ENCODE measurements at places on chromosomes 7 and 10.

GRCh38 chr10:76429368-76430060 lies 998.1 kb downstream of the LRMDA start:
- no peak for DNase-seq
- no peaks in the 10 kb centered on the region for H3K27me3 ChIP-seq
- no peak overlapping the region for H3K27ac ChIP-seq
- no peak overlapping the region for H3K4me3 ChIP-seq
- H3K4me1 ChIP-seq = peaks cover 12% of the 10 kb centered on the region
- H3K36me3 ChIP-seq = no peaks in the 10 kb centered on the region

DNA sequence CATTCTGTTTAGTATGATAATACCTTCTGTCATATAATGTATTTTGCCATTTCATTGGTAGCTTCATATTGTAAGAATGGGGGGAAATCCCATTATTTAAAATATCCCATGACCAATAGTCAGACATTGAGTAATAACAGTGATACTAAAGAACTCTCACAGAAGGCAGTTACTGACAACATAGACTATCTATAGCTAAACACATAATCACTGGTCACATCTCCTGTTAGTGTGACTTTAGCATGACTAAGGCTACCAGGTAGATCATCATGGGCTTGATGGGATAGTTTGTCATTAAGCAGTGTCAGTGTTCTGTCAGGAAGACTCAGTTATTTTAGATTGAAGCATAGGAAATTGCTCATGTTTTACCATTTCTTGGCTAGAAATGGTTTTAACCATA lies 16.4 kb downstream of the OPN1SW start:
- no peak overlapping the region for H3K27ac ChIP-seq
- H3K36me3 ChIP-seq = peaks cover 100% of the 10 kb centered on the region
- no peaks in the 10 kb centered on the region for H3K27me3 ChIP-seq
- H3K4me1 ChIP-seq = no peaks in the 10 kb centered on the region
- no peak for DNase-seq
- no peak overlapping the region for H3K4me3 ChIP-seq

DNA sequence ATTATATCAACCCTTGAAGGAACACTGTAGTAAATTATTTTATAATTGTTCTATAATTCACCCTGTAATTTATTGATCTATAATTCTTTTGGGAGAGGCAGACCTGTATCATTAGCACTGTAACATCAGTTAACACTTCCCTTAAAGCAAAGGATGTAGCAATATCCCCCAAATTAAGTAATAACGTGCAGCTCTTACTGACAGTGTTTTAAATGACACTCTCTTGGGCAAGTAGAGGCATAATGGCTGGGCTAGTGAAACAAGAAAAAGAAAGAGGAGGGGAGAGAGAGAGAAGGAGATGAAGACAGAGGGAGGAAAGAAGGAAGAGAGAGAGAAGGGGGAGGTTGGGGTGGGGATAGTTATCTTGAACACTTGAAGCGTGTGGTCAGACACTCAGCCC lies 161.0 kb upstream of the RNF32 start:
- no peaks in the 10 kb centered on the region for H3K4me1 ChIP-seq
- no peak overlapping the region for H3K4me3 ChIP-seq
- no peak for DNase-seq

- no peaks in the 10 kb centered on the region for H3K4me1 ChIP-seq
- H3K4me3 ChIP-seq = no peak overlapping the region
Observed at GRCh38 chr10:6995341-6995740, 415.3 kb upstream of the PRKCQ start.

DNA sequence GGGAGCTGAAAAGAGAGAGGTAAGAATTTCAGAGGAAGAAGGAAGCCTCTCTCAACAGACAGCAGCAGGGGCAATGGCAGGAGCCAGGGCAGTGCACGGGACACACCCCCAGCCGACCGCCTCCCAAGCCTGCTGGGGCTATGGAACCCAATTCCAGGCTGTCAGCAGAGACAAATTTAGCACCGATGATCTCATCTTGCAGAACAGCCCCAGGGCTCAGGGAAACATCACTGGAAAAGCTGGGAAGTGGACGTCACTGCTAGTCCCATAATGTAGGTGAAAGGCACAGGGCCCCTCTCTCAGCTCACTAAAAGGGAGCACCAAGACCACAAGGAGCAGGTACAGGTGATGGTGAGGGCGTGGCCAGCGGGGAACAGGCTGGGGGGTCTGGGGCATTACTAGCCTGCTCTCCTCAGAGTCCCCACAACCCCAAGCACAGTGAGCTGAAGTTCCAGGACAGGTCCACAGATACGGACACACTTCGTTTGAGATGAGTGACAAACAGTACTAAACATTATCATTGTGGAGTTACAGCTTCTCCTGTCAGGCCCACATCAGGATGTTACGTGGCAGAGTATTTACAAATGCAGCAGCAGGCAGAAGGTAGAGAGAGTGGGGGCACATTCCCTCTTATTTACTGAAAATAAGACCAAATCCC lies 103.7 kb downstream of the PLXNA4 start:
- H3K4me3 ChIP-seq = no peak overlapping the region
- H3K36me3 ChIP-seq = no peaks in the 10 kb centered on the region
- no peak overlapping the region for H3K27ac ChIP-seq
- DNase-seq = no peak

DNA sequence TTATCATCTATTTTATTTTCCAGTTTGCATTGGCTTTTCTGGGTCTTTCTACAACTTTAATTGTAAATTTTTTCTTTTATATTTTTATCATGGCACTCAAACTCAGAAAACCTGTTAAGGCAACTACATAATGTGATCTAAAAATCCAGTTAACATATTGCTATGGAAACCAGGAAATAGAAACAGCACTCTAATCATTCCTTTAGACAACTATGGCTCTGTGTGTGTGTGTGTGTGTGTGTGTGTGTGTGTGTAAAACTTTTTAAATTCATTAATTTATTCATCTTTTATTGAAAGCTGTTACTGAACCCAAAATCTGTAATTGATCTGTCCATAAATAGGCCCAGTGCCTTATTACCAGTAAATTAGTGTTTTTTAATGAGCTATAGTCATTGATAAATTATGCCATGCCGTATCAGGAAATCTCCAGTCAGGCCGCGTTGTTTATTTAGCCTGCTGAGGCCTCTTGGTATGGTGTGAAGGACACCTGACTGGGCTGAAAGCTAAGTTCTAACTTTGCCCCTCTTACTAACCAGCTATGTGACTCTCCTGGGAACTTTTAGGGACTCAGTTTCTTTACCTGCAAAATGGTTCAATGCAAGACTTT lies 1.5 kb upstream of the MET start:
- H3K27ac ChIP-seq = peak overlapping the region; percentile 89
- H3K36me3 ChIP-seq = peaks cover 7% of the 10 kb centered on the region
- no peak for DNase-seq
- H3K4me3 ChIP-seq = no peak overlapping the region
- no peaks in the 10 kb centered on the region for H3K27me3 ChIP-seq
- peaks cover 18% of the 10 kb centered on the region for H3K4me1 ChIP-seq

- no peak overlapping the region for H3K4me3 ChIP-seq
- H3K27me3 ChIP-seq = no peaks in the 10 kb centered on the region
- no peaks in the 10 kb centered on the region for H3K36me3 ChIP-seq
- no peak for DNase-seq
- no peak overlapping the region for H3K27ac ChIP-seq
Observed at GRCh38 chr7:69412331-69413146, 185.7 kb upstream of the AUTS2 start.

GRCh38 chr7:34869057-34869456 lies 168.2 kb downstream of the DPY19L1 start:
- no peak overlapping the region for H3K4me3 ChIP-seq
- H3K36me3 ChIP-seq = no peaks in the 10 kb centered on the region
- DNase-seq = no peak
- H3K27me3 ChIP-seq = no peaks in the 10 kb centered on the region
- H3K27ac ChIP-seq = no peak overlapping the region

DNA sequence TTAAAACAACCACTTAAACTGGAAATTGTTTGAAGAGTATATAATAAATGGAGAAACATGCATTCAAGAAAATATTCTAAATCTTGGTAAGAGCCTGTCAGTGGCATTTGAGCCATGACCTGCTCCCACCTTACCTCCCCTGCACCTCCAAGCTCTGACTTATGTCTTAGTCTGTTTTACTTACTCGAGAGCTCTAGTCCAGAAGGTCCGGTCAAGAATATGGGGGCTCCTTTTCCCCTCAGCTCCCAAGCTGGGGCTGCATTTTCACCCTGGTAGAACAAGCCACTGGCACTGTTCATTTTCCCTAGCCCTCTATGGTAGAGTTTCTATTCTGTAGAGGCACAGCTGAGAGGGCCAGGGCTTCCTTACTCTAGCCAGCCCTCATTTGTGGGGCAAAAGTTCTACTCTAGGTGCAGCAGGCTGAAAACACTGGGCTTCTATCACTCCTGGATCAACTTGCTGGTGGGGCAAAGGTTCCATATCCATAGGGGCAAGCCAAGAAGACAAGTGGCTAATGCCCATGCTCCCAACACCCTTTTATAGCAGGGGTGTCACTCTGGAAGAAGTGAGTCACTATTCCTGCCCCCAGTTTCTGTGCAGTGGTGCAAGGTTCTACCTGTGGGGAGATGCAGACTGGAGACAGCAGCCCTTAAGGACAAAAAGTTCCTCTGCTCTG lies 40.6 kb downstream of the ZNF438 start:
- H3K4me3 ChIP-seq = no peak overlapping the region
- H3K27ac ChIP-seq = no peak overlapping the region
- H3K4me1 ChIP-seq = peaks cover 6% of the 10 kb centered on the region
- no peaks in the 10 kb centered on the region for H3K36me3 ChIP-seq
